Stimulated activated CD4-positive, alpha-beta T cell treated with anti-CD3 and anti-CD28 coated beads, Interleukin-4, amount 100 ng/mL, for 1 hour (primary cell): ENCODE measurements at places on chromosomes 1 and 21.

- DNase-seq, result no peak
These were observed 41.7 kb upstream of the PTCH2 start for GRCh38 chr1:44884746-44885145.

- DNase-seq, result no peak
These were observed 36.8 kb downstream of the DHCR24 start for GRCh38 chr1:54850069-54850730.

DNA sequence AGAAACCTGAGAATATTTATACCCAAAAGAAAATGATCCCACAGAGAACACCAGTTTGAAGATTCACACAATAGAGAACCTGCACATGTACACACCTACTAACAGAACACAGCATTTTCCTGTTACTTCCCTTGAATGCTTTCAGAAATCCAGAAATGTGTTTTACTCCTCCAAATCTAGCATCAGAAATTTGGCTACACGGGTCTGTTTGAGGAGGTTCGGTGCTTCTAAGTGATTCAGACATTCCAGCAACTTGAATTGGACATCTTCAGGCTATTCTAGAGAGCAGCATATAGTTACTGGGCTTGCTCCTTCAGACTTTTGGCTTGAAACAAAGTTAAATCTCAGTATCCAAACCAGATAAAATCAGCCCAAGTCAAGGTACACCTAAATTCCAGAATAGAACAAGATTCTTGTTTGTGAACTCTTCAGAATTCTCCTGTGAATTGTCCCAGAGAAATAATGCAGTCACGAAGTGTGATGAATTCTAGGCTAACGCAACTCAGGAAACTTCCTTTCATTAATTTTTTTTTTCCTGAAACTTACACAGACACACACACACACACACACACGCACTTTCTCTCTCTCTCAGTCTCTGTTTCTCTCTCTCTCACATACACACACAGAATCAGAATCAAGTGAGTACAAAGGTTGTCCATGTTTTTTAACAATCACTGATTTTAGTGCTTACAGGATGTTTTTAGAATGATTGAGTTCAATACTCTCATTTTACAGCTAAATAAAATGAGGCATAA lies 278.4 kb upstream of the SNX7 start:
- no peak for DNase-seq

- no peak for DNase-seq
These were observed 111.3 kb upstream of the PALMD start for GRCh38 chr1:99534638-99534930.

GRCh38 chr1:10649517-10650201 lies 146.8 kb downstream of the CASZ1 start:
- no peak for DNase-seq

DNA sequence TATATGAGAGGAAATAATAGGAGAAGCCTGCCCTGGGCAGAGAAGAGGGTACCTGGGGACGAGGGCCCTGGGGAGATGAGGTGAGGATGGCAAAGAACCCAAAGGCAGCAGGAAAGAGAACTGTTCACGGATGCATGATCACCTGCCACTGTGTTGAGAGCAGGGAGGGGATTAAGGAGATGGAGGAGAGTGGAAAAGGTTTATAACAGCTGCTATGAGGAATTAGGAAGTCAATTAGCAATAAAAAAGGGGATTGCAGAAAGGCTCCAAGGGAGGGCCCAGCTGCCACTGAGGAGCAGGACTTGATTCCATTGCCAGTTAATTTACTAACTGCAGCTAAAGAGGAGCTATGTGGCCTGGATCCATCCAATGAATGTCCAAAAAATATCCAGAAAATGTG lies 61.1 kb downstream of the GFI1 start:
- no peak for DNase-seq

- DNase-seq, result no peak
These were observed 1.6 kb downstream of the HPCAL4 start for GRCh38 chr1:39689635-39690034.

- DNase-seq, result no peak
These were observed 18.2 kb upstream of the CDK18 start for GRCh38 chr1:205486258-205486657.

- DNase-seq, result peak; percentile 93
These were observed 775 bp upstream of the AIM2 start for GRCh38 chr1:159077120-159077961.

DNA sequence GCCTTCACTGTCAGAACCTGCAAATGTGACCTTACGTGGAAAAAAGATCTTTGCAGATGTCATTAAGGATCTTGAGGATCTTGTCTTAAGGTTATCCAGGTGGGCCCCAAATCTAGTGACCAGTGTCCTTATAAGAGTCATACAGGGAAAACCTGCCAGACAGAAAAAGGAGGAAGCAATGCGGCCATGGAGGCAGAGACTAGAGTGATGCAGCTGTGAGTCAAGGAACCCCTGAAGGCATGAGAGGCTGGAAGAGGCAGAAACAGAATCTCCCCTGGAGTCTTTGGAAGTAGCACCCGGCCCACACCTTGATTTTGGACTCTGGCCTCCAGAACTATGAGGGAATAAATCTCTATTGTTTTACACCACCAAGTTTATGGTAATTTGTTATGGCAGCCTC lies 36.5 kb upstream of the DNASE2B start:
- no peak for DNase-seq

DNA sequence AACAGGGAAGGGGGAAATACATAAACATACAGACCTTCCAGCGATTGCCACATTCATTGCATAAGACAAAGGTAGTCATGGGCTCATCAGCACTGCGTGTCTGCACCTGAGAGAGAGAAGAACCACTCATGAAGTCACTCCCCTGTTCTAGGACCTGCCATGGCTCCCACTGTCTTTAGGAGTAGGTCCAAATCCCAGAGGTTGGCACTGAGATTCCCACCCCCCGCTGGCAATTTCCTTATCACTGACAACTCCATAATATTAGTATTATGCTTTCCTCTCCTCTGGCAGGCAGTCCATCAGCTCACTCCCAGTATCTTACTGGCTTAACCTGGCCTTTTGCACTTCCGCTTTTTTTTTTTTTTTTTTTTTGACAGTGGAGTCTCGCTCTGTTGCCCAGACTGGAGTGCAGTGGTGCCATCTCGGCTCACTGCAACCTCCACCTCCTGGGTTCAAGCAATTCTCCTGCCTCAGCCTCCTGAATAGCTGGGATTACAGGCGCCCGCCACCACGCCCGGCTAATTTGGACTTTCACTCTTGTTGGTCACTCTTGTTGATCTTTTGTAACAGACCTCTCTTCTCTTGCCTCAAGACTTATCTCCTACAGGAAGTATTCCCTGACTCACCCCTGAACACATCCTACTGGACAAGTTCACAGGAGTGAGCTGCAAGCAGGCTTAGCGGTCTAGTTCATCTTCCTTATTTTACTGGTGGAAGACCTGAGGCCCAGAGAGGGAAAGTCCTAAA lies 14.8 kb upstream of the ZNF436 start:
- DNase-seq, result no peak

- no peak for DNase-seq
These were observed 35.8 kb downstream of the GREM2 start for GRCh38 chr1:240575981-240576662.

DNA sequence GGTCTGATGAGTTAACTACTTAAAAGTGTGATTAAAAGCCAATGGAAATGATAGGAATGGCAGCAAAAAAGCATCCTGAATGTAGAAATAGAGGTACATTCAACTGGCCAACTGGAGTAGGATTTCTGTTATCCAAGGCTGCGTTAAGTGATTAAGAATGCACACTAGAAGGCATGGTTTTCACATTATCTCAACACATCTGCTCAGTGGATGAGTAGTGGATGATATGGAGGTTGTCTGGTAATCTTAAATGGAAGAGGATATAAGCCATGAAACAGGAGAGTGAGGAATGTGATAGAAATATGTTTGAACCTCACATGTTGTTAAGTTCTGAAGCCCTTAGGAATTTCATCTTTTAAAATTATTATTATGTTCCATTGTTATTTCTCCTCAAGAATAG lies 839.9 kb downstream of the USP25 start:
- DNase-seq, result no peak

DNA sequence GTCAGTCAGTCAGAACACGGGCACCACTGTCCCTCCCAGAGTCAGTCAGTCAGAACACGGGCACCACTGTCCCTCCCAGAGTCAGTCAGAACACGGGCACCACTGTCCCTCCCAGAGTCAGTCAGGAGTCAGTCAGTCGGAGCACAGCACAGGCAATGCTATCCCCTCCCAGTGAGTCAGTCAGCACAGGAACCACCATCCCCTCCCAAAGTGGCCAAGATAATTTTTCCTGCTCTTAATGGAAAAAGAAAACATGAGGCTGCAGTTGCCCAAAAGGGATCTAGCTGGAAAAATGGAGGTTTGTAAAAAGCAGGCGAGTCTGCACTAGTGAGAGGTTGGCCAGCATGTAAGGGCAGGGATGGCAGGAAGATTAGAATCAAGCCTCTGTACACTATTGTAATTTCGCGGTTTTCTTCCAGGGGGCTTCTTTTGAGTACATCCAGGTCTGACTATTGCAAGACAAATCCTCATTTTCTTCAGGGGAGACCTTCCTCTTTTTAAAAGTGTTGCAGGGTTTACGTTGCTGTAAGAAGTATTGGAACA lies 213.8 kb downstream of the SIPA1L2 start:
- no peak for DNase-seq

- no peak for DNase-seq
These were observed 1242.4 kb upstream of the ADGRL4 start for GRCh38 chr1:80248886-80249285.
